Suppressor macrophage treated with lipopolysaccharide for 4 hours (primary cell): ENCODE measurements at places on chromosomes 16 and 17.

DNA sequence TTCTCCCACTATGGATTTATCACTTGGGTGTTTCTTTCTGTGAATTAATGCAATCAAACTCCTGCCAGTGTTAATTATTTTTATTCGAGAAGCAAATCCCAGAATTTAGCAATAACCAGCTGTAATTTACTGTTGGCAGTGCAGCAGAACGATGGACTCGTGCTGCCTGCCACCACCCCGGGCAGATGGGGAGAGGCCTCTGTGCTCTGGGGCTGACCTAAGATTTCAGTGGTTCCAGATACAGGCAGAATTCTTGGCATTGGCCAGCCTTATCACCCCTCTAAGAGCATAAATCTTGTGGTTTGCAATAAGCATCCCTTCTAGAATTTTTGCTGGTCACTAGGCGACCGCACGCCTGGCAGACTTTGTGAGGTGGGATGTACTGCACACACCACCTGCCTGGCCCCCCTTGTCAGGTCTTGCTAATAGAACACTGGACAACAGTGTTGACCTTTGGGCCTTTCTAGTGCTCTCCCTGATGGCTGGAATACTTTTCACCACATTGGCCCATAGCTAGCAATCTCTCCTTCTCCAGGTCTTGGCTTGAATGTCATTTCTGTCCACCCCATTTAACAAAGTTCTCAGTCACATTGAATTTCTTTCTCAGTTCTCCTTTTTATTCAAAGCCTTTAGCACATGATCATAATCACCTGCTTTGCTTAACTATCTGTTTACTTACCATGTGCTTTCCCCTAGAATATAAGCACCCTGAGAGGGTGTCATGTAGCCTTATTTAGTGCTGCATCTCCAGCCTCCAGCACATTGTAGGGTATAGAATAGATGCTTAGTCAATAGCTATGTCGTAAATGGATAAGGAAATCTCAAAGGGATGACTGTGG lies 122.1 kb upstream of the DYNLRB2 start:
- no peak for DNase-seq

DNA sequence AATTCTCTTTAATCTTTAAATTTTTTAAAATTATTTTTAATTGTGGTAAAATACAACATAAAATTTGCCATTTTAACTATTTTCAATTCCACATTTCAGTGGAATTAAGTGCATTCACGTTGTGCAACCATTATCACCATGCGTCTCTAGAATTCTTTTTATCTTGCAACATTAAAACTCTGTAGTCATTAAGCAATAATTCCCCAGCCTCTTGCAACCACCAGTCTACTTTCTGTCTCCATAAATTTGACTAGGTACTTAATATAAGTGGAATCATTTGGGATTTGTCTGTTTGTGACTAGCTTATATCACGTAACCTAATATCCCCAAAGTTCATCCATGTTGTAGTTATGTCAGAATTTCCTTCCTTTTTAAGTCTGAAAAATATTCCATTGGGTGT lies 79.1 kb downstream of the TAOK1 start:
- DNase-seq: peak; percentile 46

GRCh38 chr17:33955461-33955860 lies 299.6 kb upstream of the CCL2 start:
- no peak for DNase-seq

DNA sequence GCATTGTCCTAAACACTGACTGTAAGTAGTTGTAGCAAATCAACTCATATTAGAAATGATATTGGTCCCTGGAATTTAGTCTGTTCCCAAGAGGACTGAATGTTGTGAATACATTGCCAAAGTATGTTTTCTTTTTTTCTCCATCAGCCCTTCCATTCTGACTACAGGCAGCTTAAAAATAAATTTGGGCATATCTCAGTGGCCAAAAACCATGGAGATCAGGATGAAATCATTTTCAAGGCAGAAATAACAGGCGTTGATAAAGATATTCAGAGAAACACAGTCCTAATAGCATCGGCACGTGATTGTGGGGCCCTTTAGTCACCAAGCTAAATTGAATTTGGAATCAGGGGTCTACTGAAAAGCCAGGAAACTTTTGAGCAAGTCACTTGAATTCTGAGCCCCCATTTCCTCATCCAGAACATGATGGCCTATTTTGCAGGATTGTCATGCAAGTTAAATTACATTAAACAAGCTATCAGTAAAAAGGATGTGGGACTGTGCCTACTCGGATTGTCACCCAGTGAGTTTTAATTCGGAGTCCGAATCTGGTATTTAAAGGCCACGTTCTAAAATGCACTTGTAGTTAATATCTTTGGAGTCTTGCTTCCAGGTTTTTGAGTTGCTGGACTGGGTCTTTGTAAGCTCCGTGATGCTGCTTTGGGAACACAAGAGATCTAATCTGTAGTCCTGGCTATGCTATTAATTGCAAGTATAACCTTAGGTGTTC lies 17.1 kb downstream of the HLF start:
- no peak for DNase-seq

GRCh38 chr17:6120351-6120750 lies 50.2 kb downstream of the WSCD1 start:
- no peak for DNase-seq

- DNase-seq: peak; percentile 10
These were observed 21.1 kb downstream of the PRMT7 start for GRCh38 chr16:68331879-68332410.

- no peak for DNase-seq
These were observed 954 bp downstream of the IL32 start for GRCh38 chr16:3066440-3066748.
